ENCODE measurements at places on chromosomes 3 and 15.

- DNase-seq = no peak
Measured at GRCh38 chr3:142664819-142665218, 59.0 kb upstream of the TRPC1 start.

DNA sequence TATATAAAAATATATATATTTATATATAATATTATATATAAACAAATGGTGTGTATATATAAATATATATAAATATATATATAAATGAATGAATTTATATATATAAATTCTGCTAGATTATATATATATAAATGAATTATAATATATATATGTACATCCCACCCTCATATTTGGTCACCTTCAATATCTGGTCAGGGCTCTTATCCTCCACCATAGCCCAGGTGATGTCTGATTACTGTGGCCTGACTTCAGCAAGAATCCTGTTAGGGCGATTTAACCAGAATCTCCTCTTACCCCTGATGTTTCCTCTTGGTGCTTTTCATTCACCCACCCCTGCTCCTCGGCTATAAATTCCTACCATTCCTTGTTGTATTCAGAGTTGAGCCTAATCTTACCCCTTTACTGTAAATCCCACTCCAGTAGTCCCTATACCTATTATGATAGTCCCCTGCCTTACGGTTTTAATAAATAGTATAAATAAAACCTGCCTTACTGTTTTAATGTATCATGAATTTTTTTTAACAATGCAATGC, 439.6 kb downstream of the PLOD2 start:
- no peak for DNase-seq

GRCh38 chr15:101006931-101007691, 88.0 kb downstream of the LRRK1 start:
- peak; percentile 41 for DNase-seq

- DNase-seq = no peak
Measured at GRCh38 chr3:127835993-127836882, 13.9 kb upstream of the MGLL start.

- DNase-seq = no peak
Measured at GRCh38 chr3:166837535-166837934, 542.6 kb downstream of the ZBBX start.

DNA sequence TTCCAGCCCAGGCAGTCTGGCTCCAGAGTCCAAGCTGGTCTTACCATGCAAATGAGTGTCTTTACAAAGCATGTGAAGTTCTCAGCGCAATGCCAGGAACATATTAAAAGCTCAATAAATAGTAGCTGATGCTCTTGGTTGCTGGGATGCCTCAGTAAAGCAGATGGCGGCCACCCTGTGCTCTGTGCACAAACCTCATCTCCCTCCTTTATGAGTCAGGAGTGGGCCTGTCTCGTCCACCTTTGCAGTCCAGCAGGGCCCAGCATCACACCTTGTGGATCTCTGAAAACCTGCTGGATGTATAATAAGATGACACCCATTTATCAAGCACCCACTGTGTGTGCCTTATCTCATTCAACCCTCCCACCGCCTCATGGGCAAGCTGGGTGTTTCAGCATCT, 42.7 kb downstream of the FAM174B start:
- DNase-seq = no peak

- DNase-seq = no peak
Measured at GRCh38 chr3:126057501-126057819, 26.5 kb downstream of the SLC41A3 start.

- no peak for DNase-seq
Measured at GRCh38 chr3:136414476-136414875, 164.3 kb downstream of the PCCB start.

- no peak for DNase-seq
Measured at GRCh38 chr15:77644543-77645247, 12.0 kb upstream of the LINGO1 start.

DNA sequence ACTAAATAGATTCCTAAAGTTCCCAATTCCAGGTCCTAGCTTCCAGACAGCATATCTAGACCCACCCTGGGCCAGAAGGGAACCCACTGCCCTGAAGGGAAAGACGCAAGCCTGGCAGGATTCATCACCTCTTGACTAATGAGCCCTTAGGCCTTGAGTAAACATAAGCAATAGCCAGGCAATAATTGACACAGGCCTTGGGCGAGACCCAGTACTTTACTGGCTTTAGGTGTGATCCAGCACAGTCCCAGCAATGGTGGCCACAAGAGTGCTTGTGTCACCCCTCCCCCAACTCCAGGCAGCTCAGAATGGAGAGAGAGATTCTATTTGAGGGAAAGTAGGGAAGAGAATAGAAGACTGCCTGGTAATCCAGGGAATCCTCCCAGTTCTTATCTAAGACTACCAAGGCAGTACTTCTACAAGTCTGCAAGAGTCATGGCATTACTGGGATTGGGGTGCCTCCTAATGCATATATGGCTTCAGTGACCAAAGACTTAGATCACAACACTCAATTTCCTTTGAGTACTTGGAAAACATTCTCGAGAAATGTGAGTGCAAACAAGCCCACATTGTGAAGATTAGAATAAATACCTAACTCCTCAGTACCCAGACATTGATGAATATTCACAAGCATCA, 30.4 kb upstream of the WWTR1 start:
- DNase-seq = no peak

GRCh38 chr15:42231088-42231487, 23.0 kb upstream of the VPS39 start:
- DNase-seq = no peak

GRCh38 chr15:62847900-62848489, 194.6 kb upstream of the TPM1 start:
- DNase-seq = no peak

GRCh38 chr3:147410116-147410525, 956 bp downstream of the ZIC1 start:
- no peak for DNase-seq

- DNase-seq = no peak
Measured at GRCh38 chr3:32454731-32455608, 47.7 kb downstream of the CMTM6 start.

DNA sequence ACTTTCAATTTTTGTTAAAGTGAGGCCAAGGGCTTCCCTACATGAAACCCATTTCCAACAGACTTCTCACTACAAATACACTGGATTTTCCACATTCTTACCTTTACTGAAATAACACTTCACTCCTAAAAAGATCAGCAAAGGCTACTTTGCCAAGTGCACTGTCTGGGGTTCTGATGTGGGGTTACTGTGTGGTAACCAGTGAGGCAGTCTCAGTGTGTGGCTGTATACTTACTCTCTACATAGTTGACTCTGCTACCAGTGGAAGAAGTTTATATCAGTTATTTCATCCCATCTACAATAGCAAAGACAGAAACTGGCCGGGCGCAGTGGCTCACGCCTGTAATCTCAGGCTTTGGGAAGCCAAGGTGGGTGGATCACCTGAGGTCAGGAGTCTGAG, 5.6 kb downstream of the WDR82 start:
- no peak for DNase-seq
